ENCODE measurements at places on chromosomes 6 and 20.

DNA sequence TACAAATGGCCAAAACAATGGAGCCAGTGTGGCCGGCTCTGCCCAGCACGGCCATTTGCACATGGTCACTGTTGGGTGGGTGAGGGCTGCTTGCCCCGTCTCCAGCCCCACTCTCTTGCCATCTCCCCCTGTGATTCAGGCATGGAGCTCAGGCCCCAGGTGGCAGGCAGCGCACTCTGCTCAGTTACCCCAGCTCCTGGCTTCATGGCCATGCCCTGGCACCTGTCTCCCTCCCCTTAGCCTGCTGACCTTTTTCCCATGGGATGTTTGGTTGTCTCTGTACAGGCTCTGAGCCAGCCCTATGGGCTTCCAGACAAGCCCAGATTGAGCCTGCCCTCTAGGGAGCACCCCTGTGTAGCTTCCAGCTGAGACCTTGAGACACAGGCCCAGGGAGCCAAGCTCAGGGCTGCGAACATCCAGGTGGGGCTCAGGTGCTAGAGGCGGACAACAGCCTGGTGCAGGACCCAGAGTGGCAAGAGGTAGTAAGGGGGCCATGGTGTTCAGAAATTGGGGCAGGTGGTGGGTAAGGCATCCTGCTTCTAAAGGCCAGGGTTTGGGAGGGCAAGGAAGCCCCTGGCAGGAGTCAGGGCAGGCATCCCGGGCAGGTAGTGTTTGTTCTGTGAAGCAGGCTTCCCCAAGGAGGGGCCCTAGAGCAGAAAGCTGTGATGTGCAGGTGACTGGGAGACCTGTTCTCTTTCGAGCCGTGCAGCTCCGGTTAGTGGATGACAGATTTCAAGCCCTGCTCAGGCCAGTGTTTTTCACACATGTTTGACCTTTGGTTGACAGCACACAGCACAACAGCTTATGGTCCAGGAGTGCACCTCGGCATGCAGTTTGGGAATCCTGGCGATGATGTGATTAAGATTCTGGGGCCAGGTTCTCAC is 17.7 kb downstream of the SYNJ2 start:
- no peak for DNase-seq

DNA sequence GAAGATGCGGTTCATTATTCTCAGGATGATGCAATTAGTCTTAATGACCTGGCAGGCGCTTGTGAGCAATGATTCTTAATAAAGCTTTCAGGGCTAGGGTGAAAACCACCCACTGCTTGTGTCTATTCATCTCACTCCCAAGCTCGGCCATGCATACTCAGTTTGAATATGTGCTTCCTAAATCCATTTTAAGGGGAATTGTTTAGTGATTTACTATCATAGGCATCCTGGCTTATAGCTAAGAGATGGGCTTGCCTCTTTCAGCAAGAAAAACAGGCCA is 141.1 kb upstream of the SLC24A3 start:
- DNase-seq, result no peak

GRCh38 chr6:89597988-89598387 is 40.6 kb downstream of the LYRM2 start:
- peak; percentile 73 for DNase-seq

GRCh38 chr6:117018771-117019170 is 141.7 kb downstream of the RFX6 start:
- DNase-seq, result no peak

DNA sequence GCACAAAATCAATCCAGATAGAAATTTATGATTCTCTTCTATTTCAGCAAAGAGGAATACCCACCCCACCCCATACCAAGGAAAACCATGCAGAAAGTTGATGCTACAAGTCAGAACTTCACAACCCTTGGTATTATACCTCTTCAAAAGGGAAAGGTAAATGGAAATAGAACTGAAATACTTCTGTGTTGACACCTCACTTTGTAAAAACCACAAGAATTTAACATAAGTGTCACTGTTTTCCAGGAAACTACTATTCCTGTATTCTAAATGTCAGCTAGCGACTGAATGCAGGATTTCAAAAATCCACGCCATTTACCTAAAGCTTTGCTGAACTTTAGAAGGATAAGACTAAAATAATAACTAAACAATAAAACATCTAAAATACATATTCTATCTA is 3.6 kb downstream of the CPNE1 start:
- DNase-seq, result no peak

- DNase-seq, result no peak
These were observed 74.8 kb downstream of the IYD start for GRCh38 chr6:150443621-150444020.

DNA sequence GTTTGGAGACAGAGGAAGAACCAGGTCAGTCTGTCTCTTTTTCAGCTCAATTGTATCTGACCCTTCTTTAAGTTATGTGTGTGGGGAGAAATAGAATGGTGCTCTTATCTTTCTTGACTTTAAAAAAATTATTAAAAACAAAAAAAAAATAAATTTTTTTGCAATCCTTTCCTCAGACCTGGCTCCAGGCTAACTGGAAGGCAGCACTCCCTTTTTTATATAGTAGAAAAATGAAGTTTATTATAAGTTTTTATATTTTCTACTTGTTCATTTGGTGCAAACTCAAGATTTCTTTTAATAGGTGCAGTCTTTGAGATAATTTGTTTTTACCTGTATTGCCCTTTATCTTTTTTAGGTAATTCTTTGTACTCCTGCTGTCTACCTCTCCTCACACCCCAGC is 129.6 kb downstream of the SULF2 start:
- no peak for DNase-seq

DNA sequence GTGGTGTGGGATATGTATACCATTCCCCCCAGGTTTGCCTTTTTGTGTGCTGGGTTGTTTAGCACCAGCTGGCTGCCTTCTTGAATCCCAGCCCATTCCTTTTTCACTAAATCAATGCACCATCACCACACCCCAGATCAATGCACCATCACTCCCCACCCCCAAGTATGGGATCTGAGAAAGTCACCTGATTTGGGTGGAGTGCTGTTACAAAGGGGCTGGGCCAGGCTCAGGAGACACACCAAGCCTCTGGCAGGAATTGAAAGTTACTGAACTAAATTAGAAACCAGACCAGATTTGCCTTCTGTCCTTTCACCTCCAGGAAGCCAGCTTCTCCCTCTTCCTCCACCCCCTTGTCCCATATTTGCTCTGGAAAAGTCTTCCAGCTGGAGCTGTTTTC is 19.6 kb upstream of the PKHD1 start:
- DNase-seq, result no peak

GRCh38 chr20:51275826-51276225 is 252.9 kb upstream of the KCNG1 start:
- no peak for DNase-seq

DNA sequence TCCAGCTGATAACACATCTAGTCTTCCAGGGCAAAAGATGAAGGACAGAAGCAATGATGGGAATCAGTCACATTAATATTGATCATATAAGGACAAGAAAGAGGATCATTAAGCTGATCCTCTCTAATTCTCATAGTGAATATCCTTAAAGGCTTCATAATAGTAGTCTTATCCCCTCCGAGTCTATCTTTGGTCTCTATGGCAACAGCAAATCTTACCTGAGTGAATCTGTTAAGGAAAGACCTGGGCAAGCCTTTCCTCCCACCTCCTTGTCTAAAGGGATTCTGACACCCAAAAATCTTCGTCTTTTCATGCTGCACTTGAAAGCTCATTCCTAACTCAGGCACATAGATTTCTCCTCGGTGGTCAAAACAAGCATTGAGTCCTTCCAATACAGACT is 86.4 kb upstream of the LYRM2 start:
- DNase-seq, result no peak

GRCh38 chr6:136487759-136488425 is 62.3 kb downstream of the MAP7 start:
- DNase-seq, result no peak

DNA sequence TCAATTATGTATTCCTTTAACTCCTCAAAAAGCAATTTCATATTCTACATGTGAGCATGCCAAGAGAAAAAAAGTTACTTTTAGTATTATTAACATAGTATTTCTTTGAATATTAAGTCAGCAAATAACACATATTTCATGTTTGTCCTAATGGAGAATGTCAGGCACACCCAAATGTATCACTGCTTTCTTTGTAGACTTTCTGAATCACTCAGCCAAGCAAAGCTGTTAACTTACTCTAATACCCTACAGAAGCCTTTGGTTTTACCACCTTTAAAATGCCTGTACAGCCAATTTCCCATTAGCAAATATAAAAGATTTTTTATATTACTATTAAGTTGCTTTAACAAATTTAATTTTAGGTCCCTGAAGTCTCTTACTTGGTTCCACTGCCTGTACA is 23.8 kb downstream of the FRK start:
- DNase-seq, result no peak
